ENCODE measurements at places on chromosomes 4 and X.

GRCh38 chrX:145823132-145823531 lies 5.5 kb downstream of the SLITRK2 start:
- no peak for DNase-seq

GRCh38 chrX:121932688-121933087 lies 885.3 kb downstream of the GLUD2 start:
- no peak for DNase-seq

GRCh38 chr4:122746485-122746965 lies 14.0 kb downstream of the BBS12 start:
- no peak for DNase-seq

- DNase-seq: no peak
Measured at GRCh38 chr4:179116011-179116410, 1673.8 kb upstream of the AGA start.

- no peak for DNase-seq
Measured at GRCh38 chr4:24645765-24646550, 61.6 kb upstream of the DHX15 start.

GRCh38 chr4:52143815-52144214 lies 92.7 kb downstream of the SPATA18 start:
- no peak for DNase-seq

- no peak for DNase-seq
Measured at GRCh38 chr4:41526628-41527027, 11.3 kb upstream of the LIMCH1 start.

- DNase-seq: no peak
Measured at GRCh38 chr4:84750260-84750959, 167.5 kb downstream of the CDS1 start.

- DNase-seq: no peak
Measured at GRCh38 chrX:143455046-143455445, 62.2 kb downstream of the SPANXN3 start.

- no peak for DNase-seq
Measured at GRCh38 chr4:153364061-153364460, 19.6 kb downstream of the MND1 start.

GRCh38 chrX:154304846-154305245 lies 9.3 kb downstream of the TKTL1 start:
- DNase-seq: no peak

DNA sequence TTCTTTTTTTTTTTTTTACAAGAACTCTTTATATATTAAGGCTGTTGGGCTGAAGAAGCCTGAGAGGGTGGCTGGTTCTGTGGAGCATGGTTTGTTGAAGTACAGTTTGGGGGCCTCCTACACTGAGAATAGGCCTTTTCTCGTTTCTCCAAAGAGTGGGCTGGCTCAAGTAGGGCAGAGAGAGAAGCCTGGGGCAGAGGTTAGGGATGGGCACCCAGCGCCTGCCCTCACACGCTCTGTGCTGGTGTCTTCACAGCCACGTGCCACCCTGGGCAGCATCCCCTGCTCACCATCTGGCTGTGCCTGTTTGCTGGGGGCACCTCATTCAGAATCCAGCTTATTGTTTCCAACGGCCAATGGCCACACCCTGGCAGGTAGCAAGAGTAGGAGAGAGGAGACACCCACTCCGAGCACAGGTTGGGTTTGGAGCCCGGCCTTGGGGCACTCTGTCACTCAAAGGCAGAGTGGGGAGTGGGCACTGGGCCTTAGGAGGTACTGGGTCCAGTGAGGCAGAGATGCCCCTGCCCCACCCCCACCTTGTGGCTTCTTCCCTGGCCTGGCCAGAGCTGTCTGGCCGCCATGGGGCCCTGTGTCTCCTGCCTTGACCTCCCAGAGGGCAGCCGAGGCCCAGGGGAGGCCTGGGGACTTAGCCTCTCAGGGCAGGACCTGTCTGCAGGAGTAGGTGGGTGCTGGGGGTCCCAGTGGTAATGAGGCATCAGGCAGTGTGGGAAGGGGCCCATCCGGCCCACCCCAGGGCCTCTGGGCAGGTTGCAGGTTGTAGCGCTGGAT lies 2.9 kb downstream of the MSANTD1 start:
- no peak for DNase-seq

DNA sequence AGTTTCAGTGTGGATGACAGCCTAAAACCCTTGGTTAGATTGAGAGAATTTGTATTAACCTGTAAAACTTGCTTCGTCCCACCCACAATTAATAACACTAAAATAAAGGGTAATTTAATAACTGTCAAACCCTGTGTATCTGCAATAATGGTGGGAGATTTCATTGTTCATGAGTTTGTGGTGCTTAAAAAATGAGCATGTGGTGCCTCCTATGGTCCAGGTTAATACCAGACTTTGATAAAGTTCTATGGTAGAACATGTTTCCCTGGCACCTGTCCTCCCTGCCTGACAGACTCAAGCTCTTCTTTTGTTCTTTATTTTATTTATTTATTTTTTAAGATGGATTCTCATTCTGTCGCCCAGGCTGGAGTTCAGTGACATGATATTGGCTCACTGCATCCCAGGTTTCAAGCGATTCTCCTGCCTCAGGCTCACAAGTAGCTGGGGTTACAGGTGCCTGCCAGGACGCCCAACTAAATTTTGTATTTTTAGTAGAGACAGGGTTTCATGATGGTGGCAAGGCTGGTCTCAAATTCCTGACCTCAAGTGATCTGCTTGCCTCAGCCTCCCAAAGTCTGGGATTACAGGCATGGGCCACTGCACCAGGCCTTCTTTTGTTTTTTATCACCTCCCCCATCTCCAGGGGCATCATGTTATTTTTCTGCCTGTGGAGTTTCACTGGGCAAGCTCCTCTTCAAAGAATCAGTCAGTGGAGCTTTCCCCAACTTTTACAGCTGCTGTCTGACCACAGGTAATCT lies 289.2 kb downstream of the NR3C2 start:
- no peak for DNase-seq

GRCh38 chrX:120791013-120791643 lies 84.5 kb downstream of the CT47B1 start:
- no peak for DNase-seq

DNA sequence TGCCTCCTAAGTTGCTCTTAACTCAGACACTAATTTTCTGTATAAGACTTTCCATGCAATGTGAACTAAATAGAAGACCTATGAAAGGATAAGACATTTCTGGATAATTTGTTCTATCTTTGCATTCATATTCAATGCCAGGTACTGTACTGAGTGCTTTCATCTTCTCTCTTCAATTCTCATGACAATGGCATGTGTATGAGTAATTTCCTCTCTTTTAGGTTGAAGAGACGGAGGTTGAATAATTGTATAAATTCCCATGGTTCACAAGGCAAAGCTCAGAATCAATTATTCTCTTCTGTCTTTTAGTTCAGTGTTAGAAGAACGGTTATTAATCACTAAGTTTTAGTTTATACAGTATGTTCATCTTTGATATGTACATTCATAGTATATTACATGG lies 29.3 kb upstream of the CFAP299 start:
- no peak for DNase-seq

GRCh38 chr4:1375051-1375721 lies 28.2 kb downstream of the UVSSA start:
- DNase-seq: no peak

- DNase-seq: no peak
Measured at GRCh38 chrX:19646282-19646681, 131.0 kb upstream of the MAP3K15 start.
